ENCODE measurements at places on chromosomes 16 and 17.
A peak's percentile ranks its signal among the peaks of the same experiment; 100 is the strongest.

GRCh38 chr16:23692190-23692837, 13.6 kb downstream of the PLK1 start:
- DNase-seq: no peak

DNA sequence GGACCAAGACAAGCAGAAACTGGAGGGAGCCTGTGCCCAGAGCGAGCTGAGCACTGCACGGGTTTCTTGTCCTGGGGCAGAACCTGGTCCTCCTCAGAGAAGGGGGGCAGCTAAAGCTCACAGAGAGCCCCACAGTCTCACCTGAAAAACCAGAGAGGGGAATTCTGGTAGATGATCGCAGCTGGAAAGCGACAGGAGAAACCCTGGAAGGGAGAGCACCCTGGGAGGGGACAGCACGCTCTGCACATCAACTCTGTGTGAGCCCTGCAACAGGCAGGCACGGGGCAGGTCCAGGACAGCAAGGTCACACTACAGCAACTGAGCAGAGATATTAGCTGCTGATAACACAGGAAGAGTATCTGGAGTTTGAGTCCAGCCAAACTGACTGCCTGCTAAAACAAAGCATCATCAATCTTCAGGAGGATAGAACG, 18.2 kb downstream of the ZCCHC14 start:
- no peak for DNase-seq

- DNase-seq: peak; percentile 96
These were observed 40.1 kb downstream of the HIC1 start for GRCh38 chr17:2094891-2095535.

DNA sequence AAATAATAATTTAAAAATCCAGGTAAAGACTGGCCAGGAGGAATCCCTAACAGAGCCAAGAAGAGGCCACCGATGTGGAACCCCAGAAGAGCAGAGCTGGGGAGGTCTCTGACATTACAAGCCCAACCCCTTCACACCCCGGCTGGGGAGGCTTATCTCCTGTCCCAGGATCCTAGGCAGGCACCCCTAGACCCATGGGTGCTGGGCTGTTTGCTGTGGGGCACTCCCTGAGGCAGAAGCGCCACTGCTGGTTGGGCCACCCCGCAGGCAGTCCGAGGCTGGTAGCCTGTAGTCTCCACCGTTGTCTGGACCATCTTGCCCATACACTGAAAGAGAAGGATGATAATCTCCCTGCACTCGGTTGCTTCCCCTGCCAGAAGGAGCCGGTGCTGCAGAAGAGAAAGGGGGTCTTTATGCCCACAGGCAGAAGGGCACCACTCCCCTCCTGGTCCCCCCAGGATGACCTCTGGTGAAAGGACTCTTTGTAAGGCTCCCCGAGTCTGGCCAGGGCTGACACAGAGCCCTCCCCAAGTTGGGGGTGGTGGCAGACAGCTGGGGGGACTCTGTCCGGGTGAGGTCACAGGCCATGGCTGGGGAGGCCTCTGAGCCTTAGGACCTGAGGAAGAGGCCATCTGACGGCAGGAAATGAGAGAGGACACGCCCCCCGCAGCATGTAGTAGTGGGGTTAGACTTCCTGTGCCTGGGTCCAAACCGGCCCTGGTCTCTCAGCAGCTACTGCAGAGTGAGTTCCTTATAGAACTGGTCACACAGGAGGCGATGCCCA, 34.2 kb downstream of the CFAP20 start:
- no peak for DNase-seq

DNA sequence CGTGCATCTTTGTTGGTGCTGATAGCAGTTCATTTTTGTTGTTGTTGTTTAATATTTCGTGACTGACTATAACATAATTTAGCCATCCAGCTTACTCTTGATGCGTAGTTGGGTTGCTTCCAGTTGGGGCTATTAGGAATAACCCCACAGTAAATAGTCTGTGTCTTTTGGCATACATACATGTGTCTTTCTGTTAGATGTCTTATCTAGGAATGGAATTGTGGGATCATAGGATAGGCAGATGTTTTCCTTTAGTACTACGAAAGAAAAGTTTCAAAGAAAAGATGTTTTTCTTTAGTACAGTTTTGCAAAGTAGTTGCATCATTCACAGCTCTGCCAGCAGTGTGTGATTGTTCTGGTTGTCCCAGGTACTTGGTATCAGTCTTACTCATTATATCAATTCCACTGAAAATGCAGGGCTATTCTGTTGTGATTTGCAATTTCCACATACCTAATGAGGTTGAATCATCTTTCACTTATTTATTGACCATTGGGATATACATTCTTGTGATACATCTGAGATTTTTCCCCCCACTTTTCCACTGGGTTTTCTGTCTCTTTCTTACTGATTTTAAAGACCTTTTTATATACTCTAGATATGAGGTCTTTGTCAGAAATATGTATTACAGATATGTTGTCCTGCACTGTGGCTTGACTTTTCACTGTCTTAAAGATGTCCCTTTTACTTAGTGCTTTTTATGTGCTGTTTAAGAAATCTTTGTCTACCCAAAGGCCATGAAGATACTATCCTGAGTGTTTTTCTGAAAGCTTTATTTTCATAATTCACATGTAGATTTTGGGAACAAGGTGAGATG, 173.3 kb downstream of the MRTFB start:
- DNase-seq: no peak

GRCh38 chr17:14792746-14793145, 472.4 kb downstream of the PMP22 start:
- DNase-seq: no peak
